ENCODE measurements at places on chromosomes 2 and 18. TPM values are rescaled to one million over a fixed set of nuclear protein-coding genes. Genes with fewer than 3 reads are reported as not detected.

GRCh38 chr2:40431600-40431955, 20.3 kb downstream of the SLC8A1 start:
- H3K4me3 ChIP-seq = no peak overlapping the region
- no peaks in the 10 kb centered on the region for H3K27me3 ChIP-seq
- DNase-seq = peak; percentile 96
- peak overlapping the region; percentile 66 for H3K27ac ChIP-seq
- peaks cover 66% of the 10 kb centered on the region for H3K4me1 ChIP-seq

- peaks cover 28% of the 10 kb centered on the region for H3K36me3 ChIP-seq
- peak overlapping the region; percentile 52 for H3K27ac ChIP-seq
- H3K4me1 ChIP-seq = peaks cover 8% of the 10 kb centered on the region
- peak; percentile 49 for DNase-seq
These were observed 1.1 kb downstream of the NIFK start for GRCh38 chr2:121735518-121736074.

DNA sequence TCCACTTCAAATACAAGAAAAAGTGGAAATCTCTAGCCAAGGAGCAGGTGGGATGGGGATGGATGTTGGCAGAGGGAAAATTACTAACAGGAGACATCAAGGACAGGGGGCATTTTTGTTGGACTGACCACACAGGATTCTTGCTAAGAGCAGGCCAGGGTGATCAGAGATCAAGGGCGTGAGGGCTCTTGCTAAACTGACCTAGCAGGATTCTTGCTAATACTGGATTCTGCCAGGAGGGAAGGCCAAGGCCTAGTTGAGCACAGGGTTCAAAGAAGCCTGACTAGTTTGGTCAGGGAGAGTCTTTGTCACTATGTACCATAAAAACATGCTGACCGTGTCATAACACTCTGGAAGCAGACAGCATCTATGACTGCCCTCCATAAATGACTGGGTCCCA, 442.7 kb downstream of the PID1 start:
- no peak for DNase-seq
- H3K4me1 ChIP-seq = peaks cover 11% of the 10 kb centered on the region
- H3K27ac ChIP-seq = no peak overlapping the region
- H3K4me3 ChIP-seq = no peak overlapping the region
- no peaks in the 10 kb centered on the region for H3K36me3 ChIP-seq

- H3K4me3 ChIP-seq = no peak overlapping the region
- H3K27me3 ChIP-seq = no peaks in the 10 kb centered on the region
- H3K4me1 ChIP-seq = peaks cover 11% of the 10 kb centered on the region
- no peak overlapping the region for H3K27ac ChIP-seq
These were observed 3.0 kb upstream of the INPP1 start for GRCh38 chr2:190340369-190340768.

- H3K27me3 ChIP-seq = peaks cover 27% of the 10 kb centered on the region
- H3K27ac ChIP-seq = no peak overlapping the region
- DNase-seq = peak; percentile 61
- no peaks in the 10 kb centered on the region for H3K36me3 ChIP-seq
These were observed 72.1 kb downstream of the EDAR start for GRCh38 chr2:108916796-108917421.

DNA sequence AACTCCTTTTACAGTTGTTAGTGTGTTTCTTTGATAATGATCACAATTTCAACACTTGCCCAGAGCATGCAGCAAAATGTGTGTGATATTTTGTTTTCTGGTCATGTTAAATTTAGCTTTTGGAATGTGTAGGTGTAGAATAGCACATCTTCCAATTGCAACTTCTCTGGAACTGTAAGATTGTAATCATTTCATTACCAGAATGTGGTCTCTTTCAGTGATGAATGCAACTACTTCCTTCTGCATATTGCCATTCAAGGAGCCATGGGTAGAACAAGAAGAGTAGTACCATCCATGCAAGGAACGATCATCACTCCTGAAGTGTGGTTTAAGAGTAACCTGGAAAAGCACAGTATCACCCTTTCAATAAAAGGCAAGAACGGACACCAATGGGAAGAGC, 548.8 kb upstream of the ZNF804A start:
- no peaks in the 10 kb centered on the region for H3K27me3 ChIP-seq
- no peaks in the 10 kb centered on the region for H3K4me1 ChIP-seq
- H3K27ac ChIP-seq = no peak overlapping the region
- no peak overlapping the region for H3K4me3 ChIP-seq

DNA sequence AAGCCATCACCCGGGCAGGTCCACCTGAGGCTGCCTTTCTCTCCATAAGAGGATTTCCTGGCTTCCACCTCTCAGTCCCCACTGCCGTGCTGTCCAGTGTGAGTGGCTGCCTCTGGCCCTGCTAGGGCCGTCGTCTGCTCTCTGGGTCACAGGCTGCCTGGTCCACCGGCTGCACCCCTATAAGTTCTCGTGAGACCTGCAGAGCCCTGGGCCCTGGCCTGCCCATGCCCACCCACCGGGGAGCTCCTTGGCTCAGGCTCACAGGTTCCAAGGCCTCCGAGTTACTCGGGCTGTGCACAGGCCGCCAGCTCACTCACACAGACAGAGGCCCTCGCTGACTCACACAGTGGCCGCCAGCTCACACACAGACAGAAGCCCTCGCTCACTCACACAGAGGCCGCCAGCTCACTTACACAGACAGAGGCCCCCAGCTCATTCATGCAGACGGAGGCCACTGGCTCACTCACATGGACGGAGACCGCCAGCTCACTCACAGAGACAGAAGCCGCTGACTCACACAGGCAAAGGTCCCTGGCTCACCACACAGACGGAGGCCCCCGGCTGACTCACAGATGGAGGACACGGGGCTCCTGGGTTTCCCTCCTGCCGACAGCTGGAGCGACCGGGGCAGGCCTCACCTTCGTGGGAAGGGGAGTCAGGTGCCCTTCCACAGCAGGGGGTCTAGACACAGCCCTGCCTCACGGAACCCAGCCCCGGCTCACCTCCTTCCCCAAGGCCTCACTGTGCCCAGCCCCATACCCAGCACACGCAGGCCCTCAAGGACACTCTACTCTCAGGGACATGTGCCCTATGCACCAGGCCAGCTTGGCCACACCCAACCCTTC, 334.1 kb upstream of the MYT1L start:
- DNase-seq = peak; percentile 65
- no peaks in the 10 kb centered on the region for H3K36me3 ChIP-seq
- no peaks in the 10 kb centered on the region for H3K27me3 ChIP-seq
- H3K4me3 ChIP-seq = no peak overlapping the region
- no peaks in the 10 kb centered on the region for H3K4me1 ChIP-seq
- H3K27ac ChIP-seq = no peak overlapping the region

DNA sequence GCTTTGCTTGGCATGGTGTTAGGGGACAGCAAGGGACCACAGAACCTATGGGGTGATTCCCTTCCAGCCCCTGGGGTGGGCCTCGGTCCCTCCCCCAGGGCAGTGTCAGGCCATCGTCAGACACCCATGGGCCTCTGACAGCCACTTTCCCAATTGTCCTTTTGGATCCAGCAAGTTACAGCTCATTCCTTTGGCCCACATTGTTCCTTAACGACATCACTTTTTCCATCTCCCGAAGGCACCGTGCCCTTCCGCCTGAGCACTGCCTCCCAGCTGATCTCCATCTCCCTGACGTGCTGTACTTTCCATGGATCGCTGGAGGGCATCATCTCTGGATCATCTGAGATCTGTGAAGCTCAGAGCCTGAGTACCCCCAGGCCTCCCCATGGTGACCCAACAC, 10.4 kb upstream of the KCNK3 start:
- H3K4me1 ChIP-seq = 0 out of 2 replicates have a peak, but pooled peaks cover 3% of the 10 kb centered on the region
- H3K27ac ChIP-seq = no peak overlapping the region
- H3K36me3 ChIP-seq = no peaks in the 10 kb centered on the region
- H3K27me3 ChIP-seq = peaks cover 56% of the 10 kb centered on the region
- no peak overlapping the region for H3K4me3 ChIP-seq

GRCh38 chr2:151166410-151166809, 95.3 kb downstream of the RBM43 start:
- no peak overlapping the region for H3K4me3 ChIP-seq
- H3K27me3 ChIP-seq = no peaks in the 10 kb centered on the region
- H3K27ac ChIP-seq = no peak overlapping the region
- H3K4me1 ChIP-seq = no peaks in the 10 kb centered on the region

GRCh38 chr2:229566370-229566769, 148.0 kb downstream of the DNER start:
- H3K36me3 ChIP-seq = no peaks in the 10 kb centered on the region
- DNase-seq = no peak
- no peaks in the 10 kb centered on the region for H3K4me1 ChIP-seq
- no peak overlapping the region for H3K4me3 ChIP-seq

DNA sequence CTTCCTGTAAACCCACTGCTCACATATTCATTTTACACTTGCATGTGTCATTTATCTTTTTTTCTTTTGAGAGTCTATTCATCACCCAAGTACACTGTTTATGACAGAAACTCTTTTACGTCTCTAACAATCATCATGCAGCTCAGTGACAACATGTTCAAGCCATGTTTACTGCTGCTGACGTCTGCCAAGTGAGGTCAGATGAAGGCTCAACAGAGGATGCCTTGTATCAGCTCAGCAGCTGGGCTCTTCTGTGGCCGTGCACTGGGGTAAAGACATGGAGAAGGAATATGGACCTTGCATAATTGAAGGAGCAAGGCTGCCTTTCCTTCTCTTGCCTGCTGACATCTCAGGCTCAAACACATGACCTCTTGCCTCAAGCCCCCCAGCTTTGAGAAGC, 99.6 kb downstream of the ADD2 start:
- H3K36me3 ChIP-seq = no peaks in the 10 kb centered on the region
- H3K4me1 ChIP-seq = no peaks in the 10 kb centered on the region
- H3K27ac ChIP-seq = no peak overlapping the region
- peaks cover 4% of the 10 kb centered on the region for H3K27me3 ChIP-seq

DNA sequence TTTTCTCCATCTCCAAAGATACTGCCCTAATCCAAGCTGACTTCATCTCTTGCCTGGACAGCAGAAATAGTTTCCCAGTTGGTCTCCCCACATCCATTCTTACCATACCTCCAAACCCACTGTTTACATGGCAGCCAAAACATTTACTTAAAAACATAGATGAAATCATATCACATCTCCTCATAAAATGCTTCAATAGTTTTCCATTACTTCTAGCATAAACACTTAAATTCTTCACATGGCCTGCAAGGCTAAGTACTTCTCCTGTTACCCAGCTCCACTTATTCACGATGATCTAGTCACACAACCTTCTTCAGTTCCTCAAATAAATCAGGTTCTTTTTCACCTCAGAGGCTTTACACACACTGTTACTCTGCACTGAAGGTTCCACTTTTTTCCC, 185.8 kb upstream of the ACVR2A start:
- no peaks in the 10 kb centered on the region for H3K4me1 ChIP-seq
- no peak overlapping the region for H3K4me3 ChIP-seq
- H3K36me3 ChIP-seq = no peaks in the 10 kb centered on the region
- H3K27me3 ChIP-seq = no peaks in the 10 kb centered on the region
- H3K27ac ChIP-seq = no peak overlapping the region

DNA sequence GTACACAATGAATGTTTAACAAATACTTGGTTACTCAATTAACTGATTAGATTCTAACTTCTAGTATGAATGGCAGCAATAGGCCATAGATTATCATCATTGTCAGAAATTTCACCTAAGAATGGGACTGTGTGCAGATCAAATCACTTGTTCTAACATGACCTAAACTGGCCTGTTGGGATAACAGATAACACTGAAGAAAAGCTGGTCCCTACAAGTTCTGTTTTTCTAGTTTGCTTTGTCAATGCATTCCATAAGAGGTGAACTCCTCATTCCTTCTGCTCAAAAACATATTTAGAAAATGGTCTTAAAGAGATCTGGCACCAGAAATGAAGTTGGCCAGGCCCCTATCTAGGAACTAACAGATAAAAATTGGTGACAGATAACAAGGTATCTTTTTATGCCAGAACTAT, 175.4 kb downstream of the THADA start:
- H3K27me3 ChIP-seq = no peaks in the 10 kb centered on the region
- no peak overlapping the region for H3K27ac ChIP-seq
- no peak for DNase-seq
- no peaks in the 10 kb centered on the region for H3K36me3 ChIP-seq

DNA sequence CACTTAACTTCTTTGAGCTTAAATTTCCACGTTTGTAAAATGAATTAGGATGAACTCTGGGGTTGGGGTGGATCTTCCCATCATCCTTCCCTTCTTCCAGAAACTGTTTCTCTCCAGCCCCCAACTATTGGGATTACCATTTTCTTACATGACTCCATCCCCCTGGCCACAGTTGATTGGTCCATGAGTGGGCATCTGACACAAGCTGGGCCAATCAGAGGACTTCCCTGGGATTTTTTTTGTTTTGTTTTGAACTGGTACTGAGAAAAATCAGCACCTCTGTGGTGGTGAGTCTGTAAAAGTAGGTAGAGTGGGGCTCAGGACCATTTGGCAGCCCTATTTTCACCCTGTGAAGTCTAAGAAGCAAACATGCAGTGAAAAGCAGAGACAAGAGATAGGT, 118.0 kb upstream of the SERTAD2 start:
- peaks cover 32% of the 10 kb centered on the region for H3K4me1 ChIP-seq
- no peaks in the 10 kb centered on the region for H3K36me3 ChIP-seq
- H3K4me3 ChIP-seq = no peak overlapping the region
- no peaks in the 10 kb centered on the region for H3K27me3 ChIP-seq

DNA sequence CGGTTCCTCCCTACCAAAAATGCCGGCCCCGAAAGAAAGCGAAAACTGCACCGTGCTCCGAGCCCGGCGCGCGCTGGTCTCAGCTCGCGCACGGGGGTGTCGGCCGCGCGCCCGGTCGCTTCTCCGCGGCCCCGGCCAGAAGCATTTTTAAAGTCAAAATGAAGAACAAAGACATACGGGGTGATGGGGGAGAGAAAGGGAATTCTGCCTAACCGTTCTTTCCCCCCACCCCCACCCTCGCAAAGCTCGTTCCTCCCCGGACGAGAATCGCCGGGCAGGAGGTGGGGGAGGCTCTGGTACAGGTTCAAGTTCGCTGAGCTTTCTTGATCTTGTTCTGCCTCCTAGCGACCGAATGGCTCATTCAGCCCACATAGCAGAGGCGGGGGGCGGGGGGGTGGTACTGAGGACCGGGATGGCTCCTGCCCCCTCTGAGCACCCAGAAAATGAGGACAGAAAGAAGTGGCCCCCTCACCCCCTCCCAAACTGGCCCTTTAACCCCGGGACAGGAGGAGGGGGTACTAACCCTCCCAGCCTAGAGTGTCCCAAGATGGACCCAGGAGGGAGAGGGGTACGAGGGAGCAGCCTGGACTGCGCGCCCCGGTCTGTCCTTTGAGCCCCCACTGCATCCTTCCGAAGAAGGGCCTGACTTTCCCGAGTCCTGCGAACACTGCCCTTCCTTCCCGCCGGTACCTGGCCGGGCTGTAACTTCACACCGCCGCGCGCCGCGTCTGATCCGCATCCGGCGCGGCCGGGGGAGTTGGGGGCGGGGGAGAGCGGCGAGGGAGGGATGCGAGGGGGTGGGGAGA, 3.1 kb downstream of the BCL11A start:
- peaks cover under 1% of the 10 kb centered on the region for H3K27me3 ChIP-seq
- peak overlapping the region; percentile 82 for H3K4me3 ChIP-seq
- DNase-seq = peak; percentile 94
- H3K4me1 ChIP-seq = peaks cover 8% of the 10 kb centered on the region
- H3K36me3 ChIP-seq = no peaks in the 10 kb centered on the region

- peaks cover 13% of the 10 kb centered on the region for H3K4me1 ChIP-seq
- no peak for DNase-seq
- no peak overlapping the region for H3K27ac ChIP-seq
- no peaks in the 10 kb centered on the region for H3K27me3 ChIP-seq
- H3K36me3 ChIP-seq = no peaks in the 10 kb centered on the region
These were observed 114.3 kb downstream of the PRKCE start for GRCh38 chr2:45765728-45766254.

The PSMA8 gene
- not detected for polyA plus RNA-seq

The HOXD13 gene
- polyA plus RNA-seq = 1.9 TPM

The ANAPC1 gene
- polyA plus RNA-seq = 13.5 TPM

The DOK6 gene
- 1.1 TPM for polyA plus RNA-seq
